ENCODE measurements at places on chromosomes 5 and 9.

DNA sequence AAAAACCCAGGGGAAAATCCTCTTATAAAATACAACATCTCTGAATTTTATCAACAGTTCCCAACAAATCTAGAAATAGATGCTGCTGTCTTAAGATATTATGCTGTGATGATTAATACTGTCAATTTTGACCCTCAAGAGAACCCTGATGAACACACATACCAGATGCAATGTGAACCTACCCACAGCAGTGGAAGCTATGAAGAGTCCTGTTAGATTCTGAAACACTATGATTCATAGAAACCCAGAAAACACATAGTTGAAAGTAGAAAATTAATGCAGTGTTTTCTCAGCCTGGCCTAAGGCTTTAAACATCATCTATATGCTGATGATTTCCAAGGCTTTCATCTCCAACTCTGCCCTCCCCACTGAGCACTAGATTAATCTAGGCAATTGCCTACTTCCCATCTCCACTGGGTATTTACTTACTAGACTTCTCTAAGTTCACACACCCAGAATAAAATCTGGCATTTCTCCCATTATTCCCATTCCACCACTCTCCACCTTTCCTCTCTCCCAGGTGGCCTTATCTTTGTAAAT lies 296.2 kb downstream of the CTNND2 start:
- DNase-seq, result no peak

DNA sequence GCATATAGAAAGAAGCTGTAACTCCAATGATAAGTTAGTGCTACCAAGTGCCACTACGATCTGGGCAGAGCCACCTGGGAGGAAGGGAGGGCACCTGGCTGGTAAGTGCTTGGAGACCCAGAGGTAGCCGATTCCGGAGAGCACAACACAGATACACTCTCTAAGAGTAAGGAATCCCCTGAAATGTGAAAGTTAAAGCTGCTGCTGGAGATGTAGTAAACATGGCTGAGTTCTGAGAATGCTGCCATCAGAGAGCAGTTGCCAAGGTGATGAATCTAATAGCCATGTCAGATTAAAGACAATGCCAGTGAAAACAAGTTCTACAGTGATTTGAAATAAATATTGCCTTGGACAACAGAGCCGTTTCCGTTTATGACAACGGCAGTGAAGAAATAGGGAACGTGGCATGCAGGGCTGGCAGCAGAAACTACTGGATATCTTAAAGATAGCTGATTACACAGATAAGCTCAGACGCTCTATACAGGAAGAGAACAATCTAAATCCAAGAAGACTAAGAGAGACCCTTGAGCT lies 561.2 kb upstream of the C9orf72 start:
- no peak for DNase-seq

DNA sequence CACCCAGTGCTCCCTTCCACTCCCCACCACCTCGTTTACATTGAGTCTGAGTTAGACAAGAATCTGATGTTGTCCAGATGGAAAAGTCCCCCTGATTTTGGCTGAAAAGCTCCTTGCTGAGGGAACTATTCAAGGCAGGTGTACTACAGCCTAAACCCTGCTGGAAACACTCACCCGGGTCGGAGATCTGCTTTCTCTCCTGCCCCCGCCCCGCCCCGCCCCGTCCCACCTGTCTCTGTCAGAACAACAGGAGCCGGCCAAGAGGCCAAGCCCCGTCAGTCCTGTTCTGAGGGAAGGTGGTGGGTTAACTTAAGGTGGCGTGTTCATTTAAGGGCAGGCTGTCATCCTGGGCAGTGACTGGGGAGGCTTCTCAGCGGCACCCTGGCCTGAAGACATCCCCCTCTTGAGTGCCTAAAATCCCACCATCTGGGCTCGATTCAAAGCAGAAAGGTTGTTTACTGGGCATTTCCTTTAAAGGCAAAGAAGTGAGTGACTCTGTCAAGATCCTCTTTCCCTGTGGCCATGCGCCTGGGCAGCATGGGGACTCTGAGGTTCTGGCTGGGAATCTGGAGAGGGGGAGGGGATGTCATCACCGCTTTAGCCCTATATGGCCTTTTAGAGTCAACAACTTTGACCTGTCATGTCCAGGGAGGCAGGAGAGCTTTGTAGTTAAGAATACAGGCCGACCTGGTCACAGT lies 71.1 kb upstream of the NEURL1B start:
- DNase-seq, result no peak

GRCh38 chr9:108639696-108640095 lies 216.1 kb downstream of the ACTL7B start:
- peak; percentile 71 for DNase-seq

GRCh38 chr5:141657937-141658545 lies 6.8 kb upstream of the FCHSD1 start:
- peak; percentile 53 for DNase-seq

DNA sequence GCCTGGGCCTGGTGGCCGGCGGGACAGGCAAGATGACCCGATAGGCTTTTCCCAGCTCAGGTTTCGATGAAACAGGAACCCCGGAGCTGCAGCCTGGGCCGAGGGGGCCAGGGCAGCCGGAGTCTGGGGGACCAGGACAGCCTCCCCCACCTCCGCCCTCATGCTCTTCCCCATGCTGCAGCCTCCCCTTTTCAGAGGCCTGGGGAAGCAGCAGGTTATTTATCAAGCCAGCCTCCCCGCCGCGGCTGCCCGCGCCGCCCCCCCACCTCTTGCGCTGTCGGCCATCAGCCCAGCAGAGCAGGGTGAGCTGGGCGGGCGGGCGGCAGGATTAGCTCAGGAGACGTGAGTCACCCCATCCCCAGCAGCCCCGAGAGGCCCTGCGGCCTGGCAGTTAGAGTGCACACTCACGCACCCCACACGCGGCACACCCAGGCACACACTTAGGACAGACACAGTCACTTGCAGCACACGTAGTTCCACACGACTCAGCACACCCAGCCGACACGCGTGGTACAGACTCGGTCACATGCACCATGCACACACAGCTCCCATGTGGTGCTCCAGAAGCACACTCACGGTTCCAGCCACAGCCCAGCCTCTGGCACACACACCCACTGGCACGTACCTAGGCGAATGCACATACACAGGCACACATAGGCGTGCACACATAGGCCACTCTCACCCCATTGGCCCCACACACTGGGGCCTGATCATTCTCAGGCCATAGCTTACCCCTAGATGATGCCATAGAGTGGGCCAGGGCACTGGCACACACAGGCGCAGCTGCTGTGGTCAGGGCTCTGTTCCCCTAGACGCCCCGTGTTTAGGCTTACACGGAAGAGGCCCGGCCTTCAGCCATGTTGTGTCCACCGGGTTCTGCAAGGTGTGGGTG lies 13.0 kb downstream of the CXXC5 start:
- DNase-seq, result peak; percentile 92

GRCh38 chr9:34322899-34323591 lies 6.0 kb downstream of the KIF24 start:
- no peak for DNase-seq

DNA sequence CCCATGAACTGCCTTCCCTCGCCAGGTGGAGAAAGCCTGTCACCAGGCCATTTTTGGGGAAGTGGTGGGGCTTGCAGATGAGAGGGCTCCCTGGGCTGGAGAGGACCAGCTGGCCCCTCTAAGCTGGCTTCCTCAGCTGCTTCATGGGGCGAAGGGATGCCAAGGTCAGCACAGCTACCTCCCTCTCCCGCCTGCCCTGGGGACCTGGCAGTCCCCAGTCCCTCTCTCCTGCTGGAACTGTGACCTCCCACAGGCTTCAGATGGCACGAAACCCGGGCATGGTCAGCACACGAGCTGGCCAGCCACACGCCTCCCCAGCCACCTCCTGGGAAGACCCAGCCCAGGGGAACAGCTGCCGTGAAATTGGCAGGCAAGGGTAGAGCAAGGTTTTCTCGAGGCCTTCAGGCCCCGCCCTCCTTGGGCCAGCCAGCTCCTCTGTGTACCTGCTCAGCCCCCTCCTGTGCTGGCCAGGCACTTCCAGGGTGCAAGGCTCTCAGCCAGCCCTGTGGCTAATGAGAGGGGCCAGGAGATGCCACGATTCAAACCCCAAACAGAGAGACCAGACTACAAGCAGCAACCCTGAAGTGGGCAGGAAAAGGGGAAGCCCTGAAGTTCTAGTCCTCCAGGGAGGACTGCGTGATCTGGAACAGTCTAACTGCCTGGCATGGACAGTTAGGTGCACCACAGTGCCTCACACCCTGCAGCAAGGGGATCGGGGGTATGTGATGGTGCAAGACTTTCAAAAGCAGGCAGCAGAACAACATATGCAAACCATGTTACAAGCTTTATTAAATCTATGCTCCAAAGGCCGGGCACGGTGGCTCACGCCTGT lies 12.9 kb downstream of the PLPP7 start:
- no peak for DNase-seq

DNA sequence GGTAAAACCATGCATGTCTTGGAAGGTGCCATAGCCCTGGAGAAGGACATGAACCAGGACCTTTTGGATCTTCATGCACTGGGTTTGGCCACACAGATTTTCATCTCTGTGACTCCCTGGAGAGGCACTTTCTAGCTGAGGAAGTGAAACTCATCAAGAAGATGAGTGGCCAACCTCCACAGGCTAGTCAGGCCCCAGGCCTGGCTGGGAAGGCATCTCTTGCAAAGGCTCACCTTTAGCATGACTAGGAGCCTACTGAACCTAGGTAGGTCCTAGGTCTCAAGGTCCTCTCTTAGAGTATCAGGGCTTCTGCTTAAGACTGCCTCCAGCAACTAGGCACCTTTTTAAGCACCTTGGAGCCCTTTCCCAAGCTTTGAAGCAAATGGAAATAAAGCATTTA lies 1448.7 kb upstream of the ACO1 start:
- no peak for DNase-seq

Measured in suppressor macrophage treated with lipopolysaccharide for 4 hours (primary cell).